COR-L47 (cell line): ENCODE measurements at places on chromosomes 16 and 17.

GRCh38 chr16:17222871-17223401, 247.8 kb downstream of the XYLT1 start:
- DNase-seq: no peak

GRCh38 chr16:71552698-71553503, 24.0 kb downstream of the TAT start:
- DNase-seq: no peak

GRCh38 chr17:82097184-82097918, 685 bp downstream of the FASN start:
- DNase-seq: peak; percentile 15

DNA sequence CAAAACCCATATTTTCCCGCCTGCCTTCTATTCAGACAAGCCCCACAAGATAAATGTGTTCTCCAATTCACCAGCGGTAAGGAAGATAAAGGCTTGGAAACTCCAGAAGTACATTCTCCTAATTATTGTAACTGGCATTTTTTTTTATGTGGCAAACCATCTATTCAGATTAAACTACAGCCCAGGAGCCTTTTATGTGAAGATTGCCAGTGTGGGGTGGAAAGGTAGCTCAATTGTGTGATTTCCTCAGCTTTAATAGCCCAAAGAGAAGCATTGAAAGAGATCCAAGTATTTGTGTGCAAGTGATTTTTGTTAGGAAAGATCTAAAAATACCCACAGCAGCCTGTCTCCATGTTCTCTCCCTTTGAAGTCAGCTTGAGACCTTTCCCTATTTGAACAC, 451.4 kb upstream of the CCL2 start:
- no peak for DNase-seq

- no peak for DNase-seq
Measured at GRCh38 chr16:88533932-88534637, 36.1 kb upstream of the ZC3H18 start.
